Islet precursor cell (in vitro differentiated cells): ENCODE measurements at places on chromosomes 12 and 14.

DNA sequence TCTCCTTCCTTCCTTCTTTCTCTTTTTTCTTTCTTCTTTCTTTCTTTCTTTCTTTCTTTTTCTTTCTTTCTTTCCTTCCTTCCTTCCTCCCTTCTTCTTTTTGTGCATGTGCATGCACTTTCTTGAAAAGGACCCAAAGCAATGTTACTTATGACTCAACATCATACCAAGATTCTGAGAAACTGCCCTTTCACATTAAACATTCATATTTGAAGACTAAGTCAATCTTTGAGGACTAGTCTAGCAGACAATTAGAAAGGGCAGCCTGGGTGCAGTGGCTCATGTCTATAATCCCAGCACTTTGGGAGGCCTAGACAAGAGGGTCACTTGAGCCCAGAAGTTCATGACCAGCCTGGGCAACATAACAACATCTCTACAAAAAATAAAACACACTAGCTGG, 212.8 kb upstream of the KITLG start:
- no peak for DNase-seq

GRCh38 chr14:75748336-75748735, 87.3 kb downstream of the TTLL5 start:
- no peak for DNase-seq

- peak; percentile 80 for DNase-seq
These were observed 48.4 kb upstream of the IFNG-AS1 start for GRCh38 chr12:67940780-67941243.

- no peak for DNase-seq
These were observed 592.9 kb downstream of the FSCB start for GRCh38 chr14:43914041-43914693.

- no peak for DNase-seq
These were observed 2.8 kb upstream of the MARK3 start for GRCh38 chr14:103382376-103382775.

DNA sequence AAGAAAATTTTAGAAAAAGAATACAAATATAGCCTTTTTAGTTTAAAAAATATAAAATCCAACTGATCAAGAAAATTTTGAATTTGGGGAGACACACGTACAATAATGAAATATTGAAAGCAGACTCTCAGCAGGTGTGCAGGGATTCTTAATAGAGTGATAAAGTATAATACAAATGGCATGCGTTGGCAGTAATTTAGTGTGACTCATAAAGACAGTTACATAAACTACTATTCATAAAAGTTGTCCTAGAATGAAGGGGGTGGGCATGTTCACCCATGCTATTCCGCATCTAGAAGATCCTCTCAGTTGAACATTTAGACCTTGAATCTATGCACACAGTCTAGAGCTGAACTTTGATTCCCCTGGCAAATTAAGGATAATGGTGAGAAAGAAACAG, 200.4 kb upstream of the AVPR1A start:
- no peak for DNase-seq

- peak; percentile 93 for DNase-seq
These were observed 17.7 kb downstream of the DNAL1 start for GRCh38 chr14:73662487-73662943.

- no peak for DNase-seq
These were observed 5.4 kb downstream of the FBXW8 start for GRCh38 chr12:116916122-116916521.

DNA sequence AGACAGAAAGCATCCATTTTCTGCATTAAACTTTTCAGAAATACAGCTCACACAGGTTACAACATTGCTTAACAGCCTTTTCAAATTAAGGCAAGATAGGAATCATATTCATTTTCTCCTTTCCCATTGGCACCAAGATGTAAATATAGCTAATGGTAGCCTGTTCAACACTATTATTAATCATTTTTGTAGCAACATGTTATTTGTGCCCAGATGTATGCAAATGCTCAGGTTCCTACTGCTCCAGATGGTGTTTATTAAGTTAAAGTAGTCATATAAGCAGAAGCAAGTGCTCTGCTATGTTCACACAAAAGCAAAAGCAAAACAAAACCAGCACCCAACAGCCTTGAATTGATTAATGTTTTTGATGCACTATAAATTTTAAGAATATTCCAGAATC, 1110.6 kb downstream of the SLC6A15 start:
- DNase-seq: no peak

- no peak for DNase-seq
These were observed 290.9 kb downstream of the BTG1 start for GRCh38 chr12:91854725-91855124.

DNA sequence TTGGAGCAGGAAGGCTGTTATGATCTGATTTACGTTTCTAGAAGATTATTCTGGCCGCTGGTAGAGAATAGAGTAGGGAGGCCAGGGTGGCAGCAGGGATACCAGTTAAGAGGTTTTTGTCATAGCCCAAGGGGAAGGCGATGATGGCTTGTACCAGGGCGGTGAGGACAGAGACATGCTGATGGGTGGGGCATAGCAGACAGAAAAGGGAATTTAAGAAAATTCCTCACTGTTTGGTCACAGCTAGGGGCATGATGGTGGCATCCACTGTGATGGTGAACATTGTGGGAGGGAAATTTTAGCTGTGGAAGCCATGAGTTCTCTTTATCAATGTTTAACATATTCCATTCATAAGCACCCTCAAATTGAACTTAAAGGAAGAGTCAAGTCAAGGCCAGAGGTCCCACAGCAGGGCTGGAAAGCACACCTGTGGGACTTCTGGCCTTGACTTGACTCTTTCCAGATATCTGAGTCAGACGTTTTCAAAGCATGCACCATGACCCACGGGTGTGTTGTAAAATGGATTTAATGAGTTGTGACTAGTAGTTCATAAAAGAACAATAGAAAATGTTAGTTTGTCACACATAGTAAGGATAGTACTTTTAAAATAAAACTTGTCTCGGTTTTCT, 134.6 kb downstream of the CHST11 start:
- DNase-seq: no peak

DNA sequence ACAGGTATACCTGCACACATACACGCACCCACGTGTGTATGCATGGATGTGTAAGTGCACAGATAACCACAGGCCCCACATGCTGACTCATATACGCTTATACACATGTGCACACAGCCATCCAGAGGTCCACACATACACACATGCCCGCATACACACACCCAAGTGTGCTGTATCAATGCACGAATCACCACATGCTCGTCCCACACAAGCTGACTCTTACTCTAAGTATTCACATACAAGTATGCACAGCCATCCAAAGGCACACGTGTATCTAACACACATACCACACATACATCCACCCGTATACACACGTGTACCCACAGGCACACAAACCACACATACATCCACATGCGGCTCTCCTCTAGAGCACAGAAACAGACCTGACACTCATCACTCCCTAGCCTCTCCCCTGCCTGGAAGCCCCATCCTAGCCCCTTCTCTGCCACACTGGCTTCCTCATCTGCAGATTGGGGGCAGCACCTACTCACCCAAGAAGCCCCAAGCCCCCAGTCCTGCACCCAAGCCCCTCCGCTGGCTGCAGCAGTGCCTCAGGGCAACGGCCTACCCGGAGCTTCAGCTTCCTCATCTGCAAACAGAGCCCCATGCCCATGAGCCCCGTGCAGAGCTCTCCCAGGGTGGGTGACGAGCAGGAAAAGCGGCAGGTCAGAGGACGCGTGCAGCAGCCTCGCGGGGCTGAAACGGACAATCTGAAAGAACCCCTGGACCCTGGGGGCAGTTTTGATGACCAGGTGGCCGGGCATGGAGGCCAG, 105.4 kb downstream of the NCOR2 start:
- no peak for DNase-seq

DNA sequence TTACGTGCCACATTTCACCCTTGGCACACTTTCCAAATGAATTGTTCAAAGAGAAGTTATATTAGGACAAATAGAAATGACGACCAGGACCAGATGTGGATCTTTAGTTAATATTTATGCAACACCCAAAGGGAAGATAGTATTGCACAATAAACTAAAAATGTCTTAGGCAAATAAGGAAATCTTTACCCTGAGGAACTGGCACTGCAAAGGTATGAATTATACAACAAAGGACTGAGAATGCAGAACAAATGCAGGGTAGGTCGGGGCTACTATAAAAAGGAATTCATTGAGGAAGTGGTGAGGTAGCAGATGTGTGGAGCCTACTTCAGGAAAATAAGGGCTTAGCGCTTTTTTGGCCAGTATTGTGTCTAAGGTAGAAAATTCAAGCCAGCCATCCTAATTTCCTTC, 3.9 kb upstream of the TMTC2 start:
- no peak for DNase-seq

DNA sequence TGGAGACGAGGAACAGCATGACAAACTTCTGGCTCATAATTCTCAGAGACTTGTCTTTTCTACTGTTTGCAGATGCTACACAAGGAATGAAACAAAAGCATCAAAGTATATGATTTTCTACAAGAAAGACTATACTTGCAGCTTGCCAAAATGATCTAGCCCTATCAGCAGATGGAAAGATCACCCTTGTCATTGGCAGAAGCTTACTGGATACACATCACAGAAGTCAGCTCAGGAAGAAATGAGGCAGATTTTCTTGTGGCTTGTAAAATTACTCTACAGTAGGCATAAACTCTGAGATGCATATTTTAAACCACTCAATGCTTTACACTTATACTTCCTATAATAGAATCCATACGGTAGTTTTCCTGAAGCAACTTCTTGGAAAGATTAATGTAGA, 20.6 kb downstream of the E2F7 start:
- DNase-seq: no peak

DNA sequence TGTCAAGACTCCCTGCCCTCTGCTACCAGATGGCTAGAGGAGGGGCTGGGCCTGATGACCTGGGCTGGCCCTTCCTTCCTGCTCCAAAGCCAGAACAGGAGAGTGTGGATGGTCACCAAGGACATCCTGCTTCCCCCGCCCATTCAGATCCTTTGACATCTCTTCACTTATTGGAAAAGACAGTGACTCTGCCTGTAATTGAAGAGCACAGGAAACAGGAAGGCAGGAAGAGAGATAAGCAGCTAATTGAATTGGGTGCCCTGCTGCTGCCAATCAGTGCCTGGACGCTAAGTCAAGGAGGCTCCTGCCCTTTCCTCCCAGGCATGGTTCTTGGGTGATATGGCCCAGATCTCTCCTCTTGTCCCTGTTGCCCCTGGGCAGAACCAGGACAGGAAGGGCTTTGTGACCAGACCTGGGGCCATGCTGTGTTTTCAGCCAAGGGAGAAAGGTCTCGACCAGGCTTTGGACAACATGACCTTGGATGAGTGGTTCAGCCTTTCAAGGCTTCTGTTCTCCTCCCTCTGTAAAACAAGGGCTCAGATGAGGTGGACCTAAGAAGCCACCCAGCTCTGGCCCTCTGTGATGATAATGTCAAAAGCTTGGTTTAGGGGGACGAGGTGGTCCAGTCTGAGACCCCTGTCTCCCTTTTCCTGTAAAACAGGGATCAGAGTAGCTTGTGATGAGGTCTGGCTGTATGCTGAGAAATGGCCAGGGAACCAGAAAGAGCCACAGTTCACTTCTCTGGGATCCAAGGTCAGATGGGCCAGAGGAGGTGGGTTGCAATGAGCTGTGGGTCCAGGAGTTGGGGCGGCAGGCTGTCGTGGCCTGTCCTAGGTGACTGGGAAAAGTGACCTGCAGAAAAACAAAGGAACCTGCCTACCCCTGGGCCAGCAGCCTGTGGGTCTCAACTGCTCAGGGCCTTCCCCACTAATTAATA, 38.8 kb downstream of the FAM222A start:
- peak; percentile 69 for DNase-seq

DNA sequence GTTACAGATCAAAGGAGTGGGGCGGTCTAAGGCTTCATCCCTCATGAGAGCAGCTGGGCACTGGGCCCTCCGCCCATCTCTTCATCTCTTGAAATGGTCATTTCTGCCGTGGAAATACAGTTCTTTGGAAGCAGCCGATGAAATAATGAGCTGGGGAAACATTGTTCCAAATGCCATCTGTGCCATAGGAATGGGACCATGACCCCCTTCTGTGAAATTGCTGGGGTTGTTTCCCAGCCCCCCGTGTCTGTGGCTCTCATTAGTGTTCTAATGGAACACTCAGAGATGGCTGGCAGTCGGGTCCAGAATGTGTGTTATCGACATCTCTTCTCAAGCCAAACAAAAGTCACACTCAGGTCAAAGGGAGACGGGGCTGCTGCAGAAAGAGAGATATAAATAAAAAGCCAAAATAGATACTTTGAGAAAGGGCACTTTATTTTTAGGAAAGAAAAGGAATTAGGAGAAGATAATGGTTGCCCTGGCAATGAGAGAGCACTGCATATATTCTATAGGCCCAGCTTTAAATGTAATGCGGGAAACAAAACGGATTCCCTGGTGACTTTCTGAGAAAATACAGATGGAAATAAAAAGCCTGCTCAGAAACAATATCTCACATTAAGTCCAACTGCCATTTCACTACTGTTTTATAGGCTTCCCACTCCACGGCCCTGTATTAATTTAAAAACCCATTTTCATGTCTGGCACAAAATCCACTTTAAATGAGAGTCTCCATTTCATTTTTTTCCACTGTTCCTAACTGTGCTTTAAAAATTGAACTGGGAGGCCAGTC, 107.1 kb downstream of the TTC8 start:
- peak; percentile 8 for DNase-seq

DNA sequence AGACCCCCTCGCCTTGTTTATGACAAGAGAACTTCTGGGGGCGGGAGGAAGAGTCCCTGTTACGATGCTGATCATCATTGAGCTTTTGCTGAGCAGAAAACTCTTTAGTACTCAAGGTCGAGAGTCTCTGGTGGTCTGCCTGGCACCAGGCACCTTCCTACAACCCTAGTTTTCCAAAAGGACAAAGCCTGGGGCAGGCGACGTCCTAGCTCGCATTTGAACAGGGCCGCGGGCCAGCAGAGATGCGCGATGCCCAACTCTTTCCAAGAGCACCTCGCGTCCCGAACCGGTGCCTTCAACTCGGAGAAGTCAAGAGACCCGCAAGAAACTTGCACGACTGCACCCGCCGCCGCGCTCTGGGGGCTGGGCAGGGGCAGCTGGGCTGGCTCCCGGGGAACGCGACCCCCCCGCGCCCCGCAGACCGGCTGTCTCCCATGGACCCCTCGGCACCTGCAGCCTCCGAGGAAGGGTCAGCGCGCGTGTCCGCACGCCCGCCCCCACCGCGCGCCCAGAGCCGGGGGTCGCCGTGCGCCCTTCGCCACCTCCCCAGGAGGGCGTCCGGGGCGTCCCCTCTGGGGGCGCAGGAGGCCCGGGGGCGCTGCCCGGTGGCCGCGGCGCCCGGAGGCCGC, 377 bp upstream of the BCL7A start:
- peak; percentile 68 for DNase-seq

DNA sequence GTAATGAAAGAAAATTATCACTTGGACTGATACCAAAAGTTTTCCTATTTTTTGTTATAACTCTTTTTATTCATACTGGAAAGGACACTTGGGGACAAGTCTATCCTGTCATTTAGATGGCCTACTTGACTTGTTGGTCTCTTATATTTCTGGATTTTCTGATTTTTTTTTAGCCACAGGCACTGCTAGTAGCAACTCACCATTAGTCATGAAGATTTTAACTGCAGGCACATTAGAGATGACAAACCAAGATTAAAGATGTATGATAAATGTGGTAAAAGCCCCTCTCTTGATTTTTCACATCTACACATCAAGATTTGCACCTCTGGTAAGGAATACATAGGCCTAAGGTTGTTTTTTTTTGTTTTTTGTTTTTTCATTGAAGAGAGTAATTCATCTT, 217.0 kb downstream of the SLC25A21 start:
- no peak for DNase-seq

GRCh38 chr14:74018174-74018585, 908 bp downstream of the ENTPD5 start:
- no peak for DNase-seq

- DNase-seq: no peak
These were observed 95.5 kb upstream of the OVCH1 start for GRCh38 chr12:29593001-29593400.
